ENCODE measurements at places on chromosomes 4 and X.

GRCh38 chrX:109871121-109871888 is 131.6 kb upstream of the TMEM164 start:
- no peak for DNase-seq

- no peak for DNase-seq
These were observed 12.1 kb downstream of the PPA2 start for GRCh38 chr4:105461621-105462382.

DNA sequence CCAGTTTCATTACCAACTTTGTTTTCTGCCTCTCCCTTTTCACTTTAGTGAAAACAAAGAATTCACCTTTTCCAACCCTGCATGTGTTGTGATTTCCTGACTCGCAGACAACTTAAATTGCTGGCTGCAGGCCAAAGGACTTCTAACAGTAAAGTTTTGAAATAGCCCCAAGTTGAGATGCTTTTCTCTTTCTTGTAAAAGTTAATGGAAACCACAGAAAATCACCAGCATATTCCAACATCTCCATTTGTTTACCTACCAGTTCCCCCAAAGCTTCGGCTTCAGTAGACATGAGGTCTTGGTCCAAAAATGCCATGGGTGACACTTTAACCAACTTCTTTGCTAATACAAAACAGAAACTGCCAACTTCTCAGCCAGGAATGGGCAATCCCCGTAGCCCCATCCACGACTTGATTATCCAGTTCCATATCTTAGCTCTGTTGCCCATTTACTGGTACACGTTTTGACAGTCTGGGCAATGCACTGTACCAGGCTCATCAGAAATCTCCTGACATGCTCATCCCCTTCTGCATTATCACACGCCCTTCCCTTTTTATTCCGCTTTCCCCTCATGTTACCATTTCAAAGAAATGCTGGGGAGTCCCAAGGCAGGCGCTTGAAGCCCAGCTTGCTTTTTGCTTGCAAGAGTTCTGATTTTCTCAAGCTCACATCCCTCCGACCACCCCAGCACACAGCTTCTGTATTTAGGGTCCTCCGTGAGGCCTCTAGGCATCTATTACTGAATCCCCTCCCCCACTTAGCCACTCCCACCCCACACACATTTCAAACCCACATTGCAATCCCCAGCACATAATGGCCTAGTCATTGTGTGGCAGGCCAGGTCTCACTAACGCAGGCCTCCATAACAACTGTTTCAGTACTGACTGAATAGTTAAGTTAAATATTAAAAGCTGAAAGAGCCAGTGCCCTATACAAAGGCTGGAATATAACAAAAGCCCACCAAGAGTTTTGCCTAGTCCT is 137.9 kb upstream of the S100G start:
- no peak for DNase-seq

DNA sequence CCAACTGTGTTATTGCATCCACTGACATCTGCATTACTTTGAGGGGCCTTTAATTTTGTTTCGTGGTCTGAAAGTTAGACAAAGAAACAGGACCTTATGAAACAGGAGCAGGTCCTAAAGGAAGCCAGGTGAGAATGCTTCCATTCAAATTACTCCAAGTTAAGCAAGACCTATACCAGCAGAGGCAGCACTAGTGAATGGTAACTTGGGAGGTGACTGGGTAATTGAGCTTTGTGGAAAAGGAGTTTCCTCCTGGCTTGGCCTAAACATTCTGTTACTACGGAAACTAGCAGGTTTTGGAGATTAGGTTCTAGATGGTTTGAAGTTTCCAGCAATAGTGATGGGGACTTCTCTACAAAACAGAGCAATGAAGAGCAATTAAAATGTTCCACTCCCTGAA is 173.5 kb downstream of the NKX6-1 start:
- DNase-seq, result no peak

DNA sequence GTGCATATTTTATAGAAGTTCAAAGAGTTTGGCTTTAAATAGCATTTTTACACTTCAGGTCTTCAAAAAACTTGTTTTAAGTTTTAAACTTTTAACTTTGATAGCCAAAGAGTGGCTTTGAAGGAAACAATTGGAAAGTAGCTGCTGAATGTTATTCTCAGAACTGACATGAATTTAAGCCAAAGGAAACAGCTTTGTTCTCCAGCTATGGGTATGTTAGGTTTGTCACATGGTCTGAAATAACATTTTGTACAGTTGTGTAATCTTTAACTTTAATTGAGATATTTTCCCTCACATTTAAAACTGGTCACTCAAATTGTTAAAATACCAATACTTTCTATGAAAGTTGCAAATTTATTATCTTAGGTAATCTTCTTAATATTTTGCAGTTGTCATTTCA is 564.7 kb downstream of the IL15 start:
- no peak for DNase-seq

- DNase-seq, result no peak
These were observed 51.1 kb downstream of the SH3KBP1 start for GRCh38 chrX:19836337-19836736.

DNA sequence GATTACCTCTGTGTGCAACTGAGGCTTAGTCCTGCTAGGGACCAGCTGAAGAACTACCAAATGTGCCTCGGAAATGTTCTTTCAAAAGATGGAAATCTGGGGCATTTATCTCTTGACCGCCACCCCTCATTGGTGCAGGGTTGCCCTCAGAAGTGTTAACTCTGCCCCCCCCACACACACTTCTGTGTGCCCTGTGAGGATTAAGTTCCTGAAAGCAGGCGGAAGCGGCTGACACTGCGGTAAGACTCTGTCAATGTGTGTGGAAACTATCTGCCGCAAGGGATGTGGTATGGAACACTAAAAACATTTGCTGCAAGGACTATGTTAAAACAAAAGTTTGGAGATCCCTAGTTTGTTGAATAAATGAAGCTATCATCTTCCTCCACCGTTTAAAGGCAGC is 106.9 kb upstream of the NDP start:
- no peak for DNase-seq

- no peak for DNase-seq
These were observed 5.5 kb upstream of the TLR10 start for GRCh38 chr4:38788317-38788716.

GRCh38 chrX:103363046-103363445 is 6.7 kb downstream of the TCEAL9 start:
- no peak for DNase-seq

- no peak for DNase-seq
These were observed 167.6 kb downstream of the TEX13A start for GRCh38 chrX:105052926-105053325.

DNA sequence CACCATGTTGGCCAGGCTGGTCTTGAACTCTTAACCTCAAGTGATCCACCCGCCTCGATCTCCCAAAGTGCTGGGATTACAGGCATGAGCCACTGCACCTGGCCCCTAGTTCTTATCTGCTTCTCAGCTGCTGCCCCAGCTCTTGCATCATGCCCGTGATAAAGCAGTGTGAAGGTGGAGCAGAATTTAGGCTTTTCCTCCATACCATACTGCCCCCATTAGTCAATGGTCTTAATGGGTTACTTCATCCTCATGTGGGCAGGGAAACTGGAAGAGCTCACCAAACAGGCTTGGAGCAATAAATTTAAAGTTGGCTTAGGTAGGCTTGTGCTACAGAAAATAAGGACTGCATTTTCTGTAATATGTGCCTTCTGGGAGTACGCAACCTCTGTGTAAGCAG is 636.9 kb upstream of the BOD1L1 start:
- DNase-seq, result no peak

DNA sequence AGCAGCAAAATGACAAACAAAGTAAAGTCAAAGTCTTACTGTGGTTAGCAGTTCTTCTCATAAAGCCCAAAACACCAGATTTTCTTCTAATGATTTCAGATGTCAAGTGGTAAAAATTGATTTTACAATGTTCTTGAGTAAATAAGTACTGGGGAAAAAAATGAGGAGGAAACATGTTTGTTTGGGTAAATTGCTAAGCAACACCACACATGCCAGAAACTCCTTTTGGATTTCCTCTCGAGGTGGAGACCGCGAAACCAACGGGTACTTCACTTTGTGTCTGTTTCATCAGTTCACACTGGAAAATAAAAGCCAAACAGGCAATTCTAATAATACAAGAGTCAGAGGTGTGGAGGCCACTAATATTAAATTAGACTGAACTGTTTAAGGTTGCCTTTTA is 4.6 kb upstream of the PKD2 start:
- DNase-seq, result no peak

DNA sequence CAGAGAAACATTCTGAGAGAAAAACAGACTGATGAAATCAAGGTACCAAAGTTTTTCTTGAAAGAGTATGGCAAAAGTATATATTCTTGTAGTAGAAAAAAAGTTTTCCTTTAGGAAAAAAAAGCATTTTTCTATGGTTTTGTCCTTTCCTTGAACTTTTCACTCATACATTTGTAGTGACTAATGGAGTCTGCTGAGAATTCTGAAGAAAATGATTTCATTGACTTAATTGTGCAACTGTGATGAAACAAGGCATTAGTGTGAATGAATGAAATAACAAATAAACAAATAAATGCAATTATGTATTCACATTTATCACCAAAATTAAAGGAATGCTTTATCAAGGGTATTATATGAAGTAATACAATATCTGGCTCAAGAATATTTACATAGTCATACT is 5.7 kb downstream of the CSN1S1 start:
- no peak for DNase-seq

- DNase-seq, result no peak
These were observed 13.6 kb upstream of the BOD1L1 start for GRCh38 chr4:13641084-13641483.

GRCh38 chr4:38873290-38873944 is 5.8 kb downstream of the FAM114A1 start:
- DNase-seq, result no peak

DNA sequence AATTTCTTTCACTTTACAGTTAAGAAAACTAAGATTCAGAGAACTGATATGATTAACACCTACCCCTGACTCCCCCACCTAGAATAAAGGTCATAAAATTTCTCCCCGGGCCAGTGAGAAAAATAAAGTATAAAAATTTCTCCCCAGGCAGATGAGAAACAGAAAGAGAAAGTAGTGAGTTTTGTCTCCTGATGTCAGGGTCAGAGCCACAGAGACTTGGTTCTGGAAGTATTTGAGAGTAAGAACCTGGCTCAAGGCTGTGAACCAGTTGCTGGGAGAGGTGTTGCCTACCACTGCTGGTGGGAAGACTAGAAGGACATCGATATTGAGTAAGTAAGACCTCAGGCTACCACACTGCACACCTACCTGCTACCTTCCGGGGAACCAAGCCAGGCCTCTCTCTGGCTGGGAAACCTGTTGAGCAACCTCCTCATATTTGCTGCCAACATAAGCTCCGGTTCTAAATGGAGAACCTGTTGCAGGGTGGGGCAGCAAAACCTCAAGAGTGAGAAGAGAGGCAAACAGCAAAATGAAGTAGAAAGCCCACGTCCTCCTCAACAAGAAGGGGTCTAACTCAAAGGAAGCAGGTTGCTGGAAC is 104.2 kb upstream of the PUDP start:
- no peak for DNase-seq

- DNase-seq, result no peak
These were observed 30.8 kb upstream of the NDUFC1 start for GRCh38 chr4:139333046-139333445.

DNA sequence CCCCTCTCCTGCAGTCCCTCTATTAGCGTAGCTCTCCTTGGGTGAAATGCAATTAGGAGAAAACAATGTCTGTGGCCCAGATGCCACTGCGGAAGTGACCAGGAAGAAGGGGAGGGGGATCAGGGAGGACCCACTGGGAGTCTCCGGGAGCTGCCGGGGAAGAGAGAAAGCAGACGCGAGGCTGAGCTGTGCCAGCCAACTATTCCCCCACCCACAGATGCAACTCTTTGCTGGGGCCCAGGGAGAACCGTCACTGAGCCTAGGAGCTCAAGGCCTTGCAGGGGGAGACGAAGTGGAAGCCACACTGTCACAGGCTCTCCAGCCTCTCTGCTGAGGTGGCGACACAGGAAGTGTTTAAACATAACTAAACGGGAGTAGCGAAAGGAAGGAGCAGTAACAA is 149.2 kb downstream of the BCOR start:
- DNase-seq, result no peak

DNA sequence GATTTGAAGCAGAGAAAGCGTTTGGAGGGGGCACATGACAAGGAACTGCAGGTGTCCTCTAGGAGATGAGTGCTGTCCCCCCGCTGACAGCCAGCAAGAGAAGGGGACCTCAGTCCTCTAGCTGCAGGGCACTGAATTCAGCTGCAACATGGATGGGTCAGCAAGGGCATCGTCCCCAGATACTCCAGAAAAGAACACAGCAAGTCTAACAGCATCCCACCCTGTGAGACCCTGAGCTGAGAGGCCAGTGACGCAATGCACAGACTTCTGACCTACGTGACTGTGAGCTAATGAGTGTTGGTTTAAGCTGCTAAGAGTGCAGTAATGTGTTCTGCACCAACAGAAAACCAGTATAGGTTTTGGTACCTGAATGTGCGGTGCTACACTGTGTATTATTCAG is 11.6 kb upstream of the CENPVL2 start:
- no peak for DNase-seq

DNA sequence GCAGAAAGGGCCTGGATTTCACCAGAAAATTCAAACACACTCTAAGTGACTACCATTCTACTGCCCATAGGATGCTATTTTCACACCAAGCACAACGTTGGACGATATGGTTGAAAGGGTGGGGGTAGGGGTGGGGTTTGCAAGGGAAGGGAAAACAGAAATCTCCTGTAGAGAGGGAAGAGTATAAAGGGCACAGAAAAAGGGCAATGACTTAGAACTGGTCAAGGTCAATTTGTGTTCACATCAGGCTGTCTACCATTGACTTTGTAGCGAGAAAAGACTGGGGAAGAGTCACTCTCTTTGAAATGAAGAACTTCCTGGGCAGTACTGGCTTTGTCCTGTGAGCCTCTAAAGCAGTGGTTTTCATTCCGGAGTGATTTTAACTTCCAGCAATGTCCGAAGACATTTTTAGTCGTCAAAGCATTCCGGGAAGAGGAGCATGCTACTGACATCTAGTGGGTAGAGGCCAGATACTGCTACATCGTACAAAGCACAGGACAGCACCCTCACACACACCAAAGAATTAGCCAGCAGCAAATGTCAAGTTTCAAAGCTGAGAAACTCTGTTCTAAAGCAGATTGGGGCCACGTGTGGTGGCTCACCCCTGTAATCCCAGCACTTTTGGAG is 48.4 kb upstream of the SLC7A3 start:
- no peak for DNase-seq

DNA sequence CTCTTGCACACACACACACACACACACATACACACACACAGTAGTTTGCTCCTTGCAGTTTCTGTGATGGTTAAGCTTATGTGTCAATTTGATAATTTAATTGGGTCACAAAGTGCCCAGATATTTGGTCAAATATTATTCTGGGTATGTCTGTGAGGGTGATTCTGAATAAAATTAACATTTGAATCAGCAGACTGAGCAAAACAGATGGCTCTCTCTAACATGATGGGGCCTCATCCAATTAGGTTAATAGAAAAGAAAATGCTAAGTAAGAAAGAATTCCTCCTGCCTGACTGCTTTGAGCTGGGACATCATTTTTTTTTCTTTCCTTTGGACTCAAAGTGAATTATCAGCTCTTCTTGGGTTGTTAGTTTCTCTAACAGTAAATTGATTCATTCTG is 191.2 kb upstream of the INTU start:
- DNase-seq, result no peak

GRCh38 chr4:99825272-99825671 is 8.6 kb downstream of the DAPP1 start:
- no peak for DNase-seq

- DNase-seq, result no peak
These were observed 194.0 kb upstream of the CASK start for GRCh38 chrX:42117318-42117717.

- no peak for DNase-seq
These were observed 276.3 kb downstream of the STPG2 start for GRCh38 chr4:97866821-97867556.

- peak; percentile 6 for DNase-seq
These were observed 2.2 kb upstream of the CFI start for GRCh38 chr4:109803924-109804571.

All from DMS79 treated with DMSO at 0.1 percent for 48 hours (cell line).